ENCODE measurements at places on chromosomes 2 and 18.
A peak's percentile ranks its signal among the peaks of the same experiment; 100 is the strongest.

DNA sequence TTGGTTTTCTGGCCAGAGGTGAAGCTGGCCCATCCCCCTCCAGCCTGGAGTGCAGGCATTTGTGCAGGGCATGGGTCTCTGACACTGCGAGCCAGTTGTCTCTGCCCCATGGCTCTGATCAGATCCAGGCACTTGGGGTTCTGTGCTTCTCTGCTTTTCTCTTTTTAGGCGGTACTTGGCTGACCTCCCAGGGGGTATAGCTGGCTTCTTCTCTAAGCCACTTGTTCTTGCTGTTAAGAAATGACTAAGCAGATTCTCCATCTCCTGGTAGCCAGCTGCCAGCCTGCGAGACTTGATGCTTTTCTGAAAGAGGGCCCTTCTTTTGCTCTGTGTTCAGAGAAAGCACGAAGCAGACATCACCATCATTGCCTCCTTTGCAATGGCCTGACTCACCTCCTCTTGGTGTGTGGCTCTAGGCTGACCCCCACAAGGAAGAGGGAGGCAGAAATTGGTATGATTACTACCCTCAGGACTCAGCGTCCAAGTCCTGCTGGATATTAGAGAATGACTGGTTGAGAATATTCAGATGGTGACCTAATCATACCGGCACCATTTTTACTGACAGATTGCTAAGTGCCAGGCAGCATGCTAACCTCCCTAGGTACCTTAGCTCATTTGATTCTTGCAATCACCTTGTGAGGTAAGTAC is 32.7 kb downstream of the TNP1 start:
- peak; percentile 22 for DNase-seq

DNA sequence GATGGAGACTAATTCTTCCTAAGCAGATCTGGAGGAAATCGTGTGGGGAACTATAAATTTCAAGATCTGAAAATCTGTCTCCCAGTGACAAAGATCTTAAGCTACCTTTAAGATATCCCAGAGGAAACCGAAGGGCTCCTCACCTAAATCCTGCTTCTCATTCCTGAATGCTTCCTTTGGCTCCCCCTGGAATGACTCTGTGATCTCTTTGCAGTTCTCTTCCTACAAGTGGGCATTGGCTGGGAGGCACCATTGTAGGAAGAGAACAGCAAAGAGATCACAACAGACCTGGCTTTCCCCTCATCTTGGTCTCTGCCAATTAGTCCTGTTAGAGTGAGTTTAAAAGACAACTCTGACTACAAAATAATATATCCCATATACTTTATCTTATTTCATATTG is 70.0 kb upstream of the KCNH7 start:
- DNase-seq: no peak

GRCh38 chr2:33111002-33111446 is 164.3 kb downstream of the LTBP1 start:
- no peak for DNase-seq

GRCh38 chr2:218927422-218927821 is 32.0 kb upstream of the CDK5R2 start:
- DNase-seq: no peak

- peak; percentile 43 for DNase-seq
Observed at GRCh38 chr2:72993147-72993932, 76.0 kb downstream of the EMX1 start.

DNA sequence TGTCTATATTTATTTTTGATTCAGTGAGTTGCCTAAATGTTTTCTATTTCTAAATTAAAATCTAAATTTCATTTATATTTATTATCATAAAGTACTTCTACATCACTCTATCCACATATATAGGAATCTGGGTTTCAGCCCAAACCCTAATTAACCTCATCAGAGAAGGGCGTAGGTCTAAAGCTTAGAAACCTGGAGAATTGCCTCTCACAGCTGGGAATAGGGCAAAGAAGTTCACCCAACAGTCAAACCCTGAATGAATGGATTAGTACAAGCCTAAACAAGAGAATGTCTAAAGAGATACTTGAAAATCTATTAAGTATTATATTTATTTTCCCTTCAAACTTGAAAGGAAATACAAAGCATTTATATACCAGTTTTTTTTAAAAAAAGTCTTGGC is 26.2 kb downstream of the TFPI start:
- no peak for DNase-seq

GRCh38 chr18:73741946-73742345 is 405.7 kb downstream of the FBXO15 start:
- DNase-seq: no peak

GRCh38 chr2:28359222-28360057 is 33.2 kb upstream of the FOSL2 start:
- peak; percentile 92 for DNase-seq

DNA sequence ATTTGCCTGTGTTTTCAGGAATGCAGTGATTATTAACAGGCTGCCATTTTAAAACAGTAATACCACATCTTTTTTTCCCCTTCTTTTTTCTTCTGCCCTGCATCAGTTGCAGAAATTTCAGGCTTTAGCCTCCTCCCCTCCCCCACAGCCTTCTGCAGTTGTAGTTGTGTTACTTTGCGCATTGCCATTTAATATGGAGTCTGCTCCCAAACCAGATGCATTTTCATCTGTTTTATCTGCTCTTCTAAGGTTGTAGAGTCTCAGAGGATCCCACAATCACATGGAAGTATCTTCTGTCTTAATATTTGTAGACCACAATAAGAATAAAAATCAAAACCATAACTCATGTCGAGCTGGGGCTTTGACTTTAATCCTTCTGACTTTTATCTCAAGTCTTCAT is 3.8 kb downstream of the ASXL3 start:
- DNase-seq: no peak

GRCh38 chr2:195721042-195721441 is 64.0 kb downstream of the SLC39A10 start:
- no peak for DNase-seq

DNA sequence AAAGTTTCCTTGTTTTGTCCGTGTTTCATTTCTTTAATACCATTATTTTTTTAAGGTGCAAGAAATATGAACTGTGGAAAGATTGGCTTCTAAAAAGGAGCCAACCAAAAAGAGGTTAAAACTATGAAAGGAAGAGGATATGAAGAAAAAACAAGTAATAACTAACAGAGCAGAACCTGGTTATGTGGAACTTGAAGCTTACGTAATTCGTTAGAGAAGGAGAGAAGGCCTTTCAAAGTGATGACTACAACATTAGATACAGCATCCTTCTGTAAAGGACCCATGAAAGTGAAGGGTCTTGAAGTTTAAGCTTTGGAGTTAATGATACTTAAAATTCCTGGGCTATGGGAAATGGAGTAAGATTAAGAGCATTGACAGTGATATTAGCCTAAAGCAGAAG is 84.5 kb downstream of the ANKRD12 start:
- DNase-seq: no peak

DNA sequence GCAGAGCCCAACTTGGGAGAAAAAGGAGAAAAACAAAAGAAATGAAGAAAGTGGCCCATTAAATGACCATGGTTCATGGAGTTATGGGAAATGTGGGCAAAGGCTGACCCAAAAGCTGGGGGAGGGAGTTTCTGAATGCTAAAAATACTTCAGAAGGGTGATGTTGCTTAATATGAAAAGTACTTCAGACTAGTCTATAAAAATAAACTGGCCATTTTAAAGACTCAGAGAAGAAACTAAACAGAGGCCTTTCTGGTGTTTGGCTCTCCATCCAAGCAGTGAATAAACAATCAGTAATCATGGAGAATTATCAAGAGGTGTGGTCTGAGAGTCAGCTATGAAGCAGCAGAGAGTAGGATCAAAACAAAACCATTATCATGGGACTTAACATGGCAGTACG is 160.8 kb upstream of the MAPRE2 start:
- DNase-seq: no peak

GRCh38 chr2:15826273-15826717 is 114.1 kb upstream of the MYCN start:
- no peak for DNase-seq

- no peak for DNase-seq
Observed at GRCh38 chr2:112108178-112108832, 29.9 kb upstream of the FBLN7 start.

DNA sequence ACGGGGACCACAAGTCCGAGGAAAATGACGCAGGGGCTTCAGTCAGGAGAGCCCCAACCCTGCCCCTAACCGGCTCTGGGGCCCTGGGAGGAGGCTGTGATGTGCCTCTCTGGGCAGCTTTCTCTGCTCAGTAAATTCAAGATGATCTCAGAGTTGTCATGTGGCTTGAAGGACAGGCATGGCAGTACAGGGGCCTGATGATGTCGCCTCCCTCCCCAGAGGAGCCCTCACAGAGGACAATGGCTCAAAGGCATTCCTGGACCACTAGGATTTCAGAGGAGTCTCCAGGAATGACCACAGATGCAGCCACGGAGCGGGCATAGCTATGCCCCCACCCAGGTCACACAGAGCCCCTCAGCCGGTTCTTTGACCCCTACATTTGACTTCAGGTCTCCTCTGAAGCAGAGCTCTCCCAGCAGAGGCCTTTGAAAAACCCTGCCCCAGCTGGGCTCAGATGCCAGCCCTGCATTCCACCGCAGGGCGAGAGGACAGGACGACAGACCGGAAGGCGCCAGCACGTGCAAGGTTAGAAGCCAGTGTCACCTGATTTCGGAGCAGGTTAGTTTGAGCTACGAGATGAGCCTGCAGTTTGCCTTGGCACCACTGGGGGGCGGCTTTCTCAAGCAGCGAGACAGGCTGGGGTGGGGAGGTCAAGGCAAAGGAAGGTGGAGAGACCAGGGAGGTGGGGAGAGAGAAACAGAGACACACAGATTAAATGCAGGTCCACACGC is 39.2 kb downstream of the BIN1 start:
- DNase-seq: peak; percentile 75

- no peak for DNase-seq
Observed at GRCh38 chr2:177568893-177569292, 176.3 kb downstream of the AGPS start.

GRCh38 chr2:178512484-178512883 is 32.2 kb downstream of the PLEKHA3 start:
- DNase-seq: peak; percentile 79

GRCh38 chr2:98508709-98509066 is 64.0 kb downstream of the INPP4A start:
- DNase-seq: no peak

DNA sequence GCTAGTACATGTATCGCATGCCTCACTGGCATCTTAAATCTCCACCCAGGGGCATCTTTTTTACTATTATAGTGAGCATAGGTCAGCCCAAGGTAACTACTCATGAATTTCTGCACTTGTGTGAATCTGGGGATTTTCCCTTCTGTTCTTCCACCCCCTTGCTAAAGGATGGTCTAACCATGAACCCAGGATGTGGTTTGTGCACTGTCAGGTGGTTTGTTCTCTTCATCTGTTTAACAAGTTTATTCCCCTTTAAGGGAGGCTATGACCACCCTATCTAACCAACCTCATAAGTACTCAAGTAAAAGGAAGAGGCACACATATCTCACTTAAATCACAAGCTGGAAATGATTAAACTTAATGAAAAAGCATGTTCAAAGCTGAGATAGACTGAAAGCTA is 243.0 kb downstream of the RPRM start:
- DNase-seq: no peak

DNA sequence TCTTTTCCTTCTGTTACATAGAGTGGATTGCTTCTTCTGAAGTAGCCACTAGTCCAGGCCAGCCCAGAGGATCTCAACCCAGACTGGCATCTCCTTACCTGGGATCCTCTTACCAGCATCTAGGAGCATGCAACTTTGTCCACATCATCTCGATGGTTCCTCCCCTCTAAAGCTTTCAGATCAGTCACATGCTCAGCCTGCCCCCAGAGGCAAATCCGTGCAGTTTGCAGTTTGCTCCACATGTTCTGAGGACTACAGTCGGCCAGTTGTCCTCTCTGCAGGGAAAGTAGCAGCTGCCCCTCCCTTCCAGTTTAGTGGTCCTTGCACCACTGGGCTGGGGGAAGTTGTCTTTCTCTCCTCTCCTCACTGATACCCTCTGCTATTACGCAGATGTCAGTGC is 259.8 kb upstream of the APCDD1 start:
- DNase-seq: no peak

GRCh38 chr2:144405982-144406788 is 113.7 kb downstream of the ZEB2 start:
- DNase-seq: no peak

DNA sequence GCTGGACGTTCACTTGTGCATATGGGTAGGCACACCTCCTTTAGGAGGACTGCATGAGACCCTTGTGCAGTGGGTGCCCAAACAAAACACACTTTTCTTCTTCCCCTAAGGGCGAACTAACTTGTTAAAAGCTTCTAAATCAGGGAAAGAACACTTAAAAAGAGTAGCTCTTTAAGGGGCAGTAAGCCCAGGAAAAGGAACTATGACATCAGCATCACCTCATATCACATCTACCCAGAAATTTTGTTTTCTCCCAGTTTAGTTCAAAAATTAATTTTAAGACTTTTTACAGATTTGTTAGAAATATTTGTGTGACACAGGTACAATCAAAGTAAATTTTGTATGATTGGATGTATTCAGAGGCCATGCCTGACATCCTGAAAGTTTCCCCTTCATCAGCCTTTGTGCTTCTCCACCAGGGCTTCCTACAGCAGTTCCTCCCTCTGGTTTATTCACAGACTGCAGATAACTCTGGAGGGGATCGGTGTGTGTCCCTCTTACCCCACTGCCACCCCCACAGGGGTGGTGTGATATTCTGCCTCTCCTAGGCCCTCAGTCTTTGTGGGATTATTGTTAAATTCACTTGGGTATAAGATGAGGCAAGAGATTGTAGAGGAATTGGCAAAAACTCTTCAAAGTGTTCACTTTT is 27.6 kb downstream of the BCL2L11 start:
- DNase-seq: no peak

GRCh38 chr2:191010887-191011885 is 2.8 kb downstream of the STAT1 start:
- no peak for DNase-seq

All from A172 (cell line).